Tongue (tissue), 3 donors: ENCODE measurements at places on chromosomes 5 and 9. TPM values are rescaled to one million over a fixed set of nuclear protein-coding genes. Genes with fewer than 3 reads are reported as not detected.

DNA sequence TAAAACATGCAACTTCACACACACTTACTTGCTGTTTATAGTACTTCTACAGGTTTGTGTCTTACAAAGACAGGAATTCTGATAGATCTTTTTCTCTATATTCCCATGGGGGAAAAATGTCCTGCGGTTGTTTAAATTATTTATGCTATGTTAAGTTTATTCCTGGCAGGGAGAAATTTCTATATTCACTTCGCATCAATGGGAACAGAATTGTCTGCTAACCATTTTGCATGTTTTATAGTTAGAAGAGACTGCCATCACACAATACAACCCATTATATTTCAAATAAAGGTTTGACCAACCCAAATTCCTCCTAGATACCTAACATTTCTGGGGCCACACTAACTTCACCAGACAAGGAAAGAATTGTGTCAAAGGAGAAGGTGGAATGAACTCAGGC lies 110.0 kb upstream of the PRR16 start:
- DNase-seq = no peak

DNA sequence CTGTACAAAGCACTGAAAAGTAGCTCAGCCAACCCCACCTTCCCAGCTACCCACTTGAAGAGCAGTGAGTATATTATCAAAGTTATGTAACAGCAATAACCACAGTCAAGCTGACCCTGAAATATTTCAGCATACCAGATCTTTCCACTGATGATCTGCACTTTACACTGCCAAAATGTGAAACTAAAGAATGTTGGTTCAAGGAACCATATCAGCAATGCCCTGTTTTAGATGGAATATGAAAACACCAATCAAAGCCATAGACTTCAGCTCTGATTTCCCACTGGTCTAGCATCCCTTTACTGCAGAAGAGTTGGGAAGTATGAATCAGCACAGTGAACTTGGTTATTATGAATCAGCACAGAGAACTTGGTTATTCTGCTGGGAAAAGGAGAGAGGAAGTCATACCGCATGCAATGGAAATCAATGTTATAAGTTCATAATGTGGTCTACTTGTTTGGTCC lies 20.0 kb downstream of the CEMIP2 start:
- DNase-seq = no peak

DNA sequence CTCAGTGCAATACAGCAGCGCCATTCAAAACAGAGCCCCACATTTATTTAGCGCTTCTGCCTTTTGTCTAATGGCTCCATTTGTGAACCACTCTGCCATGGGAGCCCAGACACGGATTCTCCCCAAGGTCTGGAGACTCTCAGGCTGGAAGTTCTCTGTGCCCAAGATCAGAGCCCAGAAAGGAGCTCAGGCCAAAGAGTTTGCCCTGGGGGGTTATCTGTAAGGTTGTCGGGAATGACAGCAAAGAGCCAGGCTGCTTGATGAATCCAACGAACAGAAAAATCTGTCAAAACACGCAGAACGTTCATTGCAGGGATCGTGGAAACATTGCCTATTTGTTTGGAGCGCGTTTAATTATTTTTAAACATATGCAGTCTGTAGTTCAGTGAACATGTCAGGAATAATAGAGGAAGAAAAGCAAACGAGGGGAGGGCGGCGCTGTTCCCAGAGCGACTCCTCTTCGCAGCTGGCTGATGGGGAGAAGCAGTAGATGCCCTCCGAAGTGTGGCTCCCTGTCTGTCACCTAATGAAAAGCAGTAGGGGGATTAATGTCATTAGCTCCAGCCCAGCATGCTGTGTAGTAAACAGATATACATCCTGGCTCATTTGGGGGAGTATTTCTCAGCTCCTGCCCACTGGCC lies 464.9 kb upstream of the MPDZ start:
- peak; percentile 24 for DNase-seq

IRX2 gene
- total RNA-seq = 1.6 TPM

DNA sequence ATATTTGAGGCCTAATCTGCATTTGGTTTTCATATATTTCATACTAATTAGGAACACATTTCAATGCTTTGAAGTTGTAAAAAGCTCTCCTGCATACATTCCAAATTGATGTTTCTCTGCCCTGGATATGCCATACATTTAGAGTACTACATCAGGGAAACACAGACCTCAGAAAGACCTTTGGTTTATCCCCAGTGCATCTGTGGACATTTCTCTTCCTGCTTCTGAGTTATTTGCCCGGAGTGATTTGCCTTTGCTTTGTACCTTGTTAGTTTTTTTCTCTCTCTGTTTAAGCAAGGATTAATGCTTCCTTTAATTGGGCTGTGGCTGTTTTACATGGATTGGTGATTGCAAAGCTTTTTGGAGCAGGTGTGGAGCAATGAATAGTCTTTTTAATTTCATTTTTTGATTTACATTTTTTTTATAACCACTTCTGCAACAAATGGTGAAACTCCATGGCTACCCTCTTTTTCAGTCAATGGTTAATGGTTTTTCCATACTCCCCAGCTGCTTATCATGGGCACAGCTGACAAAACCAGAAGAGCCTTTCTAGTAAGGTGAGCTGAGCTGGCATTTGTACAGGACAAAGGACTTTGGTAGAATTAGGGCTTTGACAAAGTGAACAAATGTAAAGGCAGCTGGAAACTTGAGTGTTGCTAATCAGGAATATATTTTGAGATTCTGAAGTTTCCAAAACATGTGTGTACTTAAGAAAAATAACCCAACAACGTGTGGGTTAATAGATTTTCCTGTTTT lies 54.2 kb downstream of the ZSWIM6 start:
- peak; percentile 82 for DNase-seq

DNA sequence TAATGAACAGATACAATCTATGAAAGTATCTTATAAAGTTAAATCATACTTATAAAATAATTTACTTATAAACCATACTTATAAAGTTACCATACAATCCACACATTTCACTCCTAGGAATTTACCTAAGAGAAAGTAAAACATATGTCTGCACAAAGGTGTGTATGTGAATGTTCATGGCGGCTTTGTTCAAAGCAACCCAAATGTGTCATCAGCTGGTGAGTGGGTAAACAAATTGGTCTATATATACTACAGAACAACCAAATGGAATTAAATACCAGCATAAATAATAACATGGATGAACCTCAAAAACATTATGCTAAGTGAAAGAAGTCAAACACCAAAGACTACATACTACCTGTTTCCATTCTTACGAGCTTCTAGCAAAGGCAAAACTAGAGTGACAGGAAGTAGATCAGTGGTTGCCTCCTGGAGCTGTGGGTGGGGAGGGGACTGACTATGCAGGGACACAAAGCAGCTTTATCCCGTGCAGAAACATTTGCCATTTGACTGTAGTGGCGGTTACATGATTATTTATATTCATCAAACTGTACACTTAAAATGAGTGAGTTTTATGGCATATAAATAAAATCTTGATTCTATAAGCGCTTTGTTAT lies 10.6 kb downstream of the TRAF1 start:
- no peak for DNase-seq

FAM81B gene
- not detected for total RNA-seq

GRCh38 chr9:109328978-109329637 lies 8.2 kb upstream of the EPB41L4B start:
- peak; percentile 74 for DNase-seq

GRCh38 chr5:42026446-42026845 lies 101.4 kb downstream of the FBXO4 start:
- DNase-seq = no peak

DNA sequence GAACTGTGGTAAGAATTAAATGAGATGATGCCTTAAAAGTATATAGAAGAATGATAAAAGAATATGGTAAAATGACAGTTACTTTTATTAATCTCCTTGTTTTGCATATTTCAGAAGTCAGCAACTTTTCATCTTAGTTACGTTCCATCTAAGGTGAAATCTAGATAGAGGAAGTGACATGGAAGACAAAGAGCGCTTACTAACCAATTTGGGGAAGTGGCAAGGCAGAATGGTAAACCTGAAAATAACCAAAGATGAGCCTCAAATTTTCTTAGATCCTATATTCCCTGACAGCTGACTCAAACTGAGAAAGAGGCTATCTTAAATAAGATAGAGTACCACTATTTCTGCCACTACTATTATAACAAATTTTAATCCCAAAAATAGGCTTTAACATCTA lies 52.5 kb downstream of the FGF10 start:
- DNase-seq = no peak

- no peak for DNase-seq
These were observed 78.3 kb downstream of the LMNB1 start for GRCh38 chr5:126855266-126855665.

DNA sequence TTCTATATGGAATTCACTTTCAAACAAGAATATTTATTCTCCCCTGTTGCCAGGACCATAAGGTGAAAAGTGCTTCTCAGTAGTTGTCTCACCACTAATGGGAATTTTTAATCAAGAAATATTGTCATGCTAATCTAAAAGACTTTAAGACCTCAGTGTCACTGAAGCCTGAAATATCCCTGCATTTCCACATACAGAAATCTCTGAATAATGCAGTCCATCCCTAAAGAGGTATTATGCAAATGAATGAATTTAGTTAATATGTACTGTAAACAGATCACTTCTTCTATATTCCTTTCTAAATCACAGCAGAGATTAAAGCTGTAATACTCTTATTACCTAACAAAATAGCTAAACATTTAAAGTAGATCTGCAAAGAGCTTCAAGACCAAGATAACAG lies 531.1 kb upstream of the CDH6 start:
- DNase-seq = no peak

DNA sequence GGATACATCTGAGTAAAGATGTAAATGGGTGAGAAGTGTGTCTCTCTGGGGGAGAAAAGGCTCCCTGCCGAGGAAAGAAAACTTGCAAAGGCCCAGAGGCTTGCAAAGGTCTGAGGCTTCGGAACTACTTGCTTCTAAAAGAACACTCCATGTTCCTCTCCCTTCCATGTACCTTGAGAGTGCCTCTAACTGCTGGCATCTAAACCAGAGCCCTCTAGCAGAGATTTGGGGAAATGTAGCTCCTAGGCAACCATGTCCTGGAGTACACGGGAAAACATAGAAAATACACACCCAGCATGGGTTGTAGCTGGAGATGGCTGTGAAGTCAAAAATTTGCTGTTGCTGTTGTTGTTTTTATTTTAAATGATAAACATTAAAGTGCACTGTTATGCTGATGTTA lies 151.6 kb downstream of the SYK start:
- no peak for DNase-seq

PHF24 gene
- total RNA-seq = 0.31 TPM
